GM23248 (cell line): ENCODE measurements at places on chromosomes 2 and 18.

GRCh38 chr2:174023591-174024523 is 58.7 kb upstream of the SP3 start:
- peak; percentile 98 for DNase-seq

DNA sequence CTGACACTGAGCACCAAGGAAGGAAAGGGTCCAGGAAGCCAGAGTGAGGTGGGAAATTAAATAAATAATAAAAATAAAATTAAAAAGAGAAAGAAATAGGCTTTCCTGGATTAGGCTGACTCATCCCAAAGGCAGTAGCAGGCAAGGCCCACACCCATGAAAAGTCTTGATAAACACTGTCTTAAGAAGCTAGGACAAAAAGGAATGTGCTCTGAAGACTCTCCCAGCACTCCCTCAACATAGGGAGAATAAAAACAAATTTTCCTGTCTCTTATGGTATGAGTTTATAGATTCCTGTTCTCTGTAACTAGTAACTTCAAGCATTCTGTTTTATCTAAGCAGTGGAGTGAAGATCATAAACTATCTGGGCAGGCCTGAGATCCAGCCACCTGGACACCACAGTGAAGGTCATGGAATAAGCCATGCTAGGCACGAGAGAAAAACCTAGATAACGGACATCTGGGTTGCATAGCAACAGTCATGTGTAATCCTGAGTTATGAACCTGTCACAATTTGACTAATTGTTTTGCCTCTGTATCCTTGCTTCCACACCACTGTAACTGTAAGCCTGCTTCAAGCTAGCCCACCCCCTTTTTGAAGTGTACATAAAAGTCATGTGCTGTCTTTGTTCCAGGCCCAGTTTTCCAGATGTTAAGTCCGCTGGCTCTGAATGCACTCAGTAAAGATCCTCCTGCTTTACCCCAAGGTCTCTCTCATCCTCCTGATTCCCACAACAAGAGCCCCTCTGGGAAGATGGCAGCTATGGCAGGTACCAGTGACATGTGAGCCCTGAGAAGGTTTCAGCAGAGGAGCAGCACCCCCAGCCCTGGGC is 107.8 kb downstream of the NDUFA10 start:
- DNase-seq: peak; percentile 24

DNA sequence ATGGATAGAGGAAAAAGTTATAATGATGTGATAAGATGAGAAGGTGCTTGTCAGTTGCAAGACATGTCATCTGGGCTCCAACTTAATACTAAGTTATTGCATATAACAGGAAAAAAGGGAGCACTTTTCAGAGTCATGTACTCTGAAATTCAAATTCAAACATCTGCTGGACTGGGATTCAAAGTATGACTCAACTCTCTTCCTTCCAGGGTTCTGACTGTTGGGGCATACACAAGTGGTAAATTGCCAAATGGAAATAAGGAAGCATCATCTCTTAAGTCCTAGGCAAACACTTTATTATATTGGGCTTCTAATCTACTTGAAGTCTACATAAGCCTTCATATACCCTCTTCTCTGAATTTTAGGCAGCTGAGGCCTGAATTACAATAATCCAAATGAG is 44.9 kb downstream of the ZBTB14 start:
- DNase-seq: peak; percentile 29

DNA sequence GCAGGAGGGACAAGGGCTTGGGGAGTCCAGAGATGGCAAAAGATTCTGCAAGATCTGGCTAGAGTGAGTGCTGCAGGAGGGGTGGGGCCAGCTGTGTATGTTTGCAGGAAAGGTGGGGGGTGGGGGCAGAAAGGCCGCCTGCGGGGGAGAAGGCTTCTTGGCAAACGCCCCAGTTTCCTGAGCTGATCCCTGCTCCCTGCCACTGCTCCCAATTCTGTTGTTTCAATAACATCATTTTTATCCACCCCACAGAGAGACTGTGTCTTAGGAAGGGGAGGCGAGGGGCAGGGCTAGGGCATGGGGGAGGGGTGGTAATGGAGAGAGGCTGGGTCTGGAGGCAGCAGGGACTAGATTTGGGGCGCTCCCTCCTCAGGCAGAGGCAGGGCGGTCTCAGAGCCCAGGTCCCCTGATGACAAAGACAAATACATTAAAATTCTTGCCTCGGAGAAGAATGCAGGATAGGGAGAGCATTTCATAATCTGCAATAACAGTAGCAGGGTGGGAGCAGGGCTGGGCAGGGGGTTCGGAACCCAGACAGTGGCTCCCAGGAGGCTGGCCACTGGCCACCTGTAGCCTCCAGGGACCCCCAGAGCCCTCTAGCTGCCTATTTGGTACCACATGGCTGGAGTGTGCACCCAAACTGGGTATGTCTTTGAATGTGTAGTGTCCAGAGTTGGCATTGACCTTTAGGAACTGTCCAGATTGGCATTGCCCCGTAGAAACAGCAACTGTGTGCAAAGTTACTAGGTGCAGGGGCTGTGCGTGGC is 2.1 kb upstream of the WNT6 start:
- DNase-seq: no peak

- peak; percentile 47 for DNase-seq
Measured at GRCh38 chr2:148058641-148059040, 37.8 kb downstream of the MBD5 start.
